ENCODE measurements at places on chromosomes 6 and 20. TPM values are rescaled to one million over a fixed set of nuclear protein-coding genes. Genes with fewer than 3 reads are reported as not detected.

ERVFRD-1 gene
- total RNA-seq, result not detected

PRELID3B gene
- 31.8 TPM for total RNA-seq

SHLD1 gene
- 5.8 TPM for total RNA-seq

RSPO4 gene
- total RNA-seq, result not detected

ISM1 gene
- 0.91 TPM for total RNA-seq

WFDC12 gene
- not detected for total RNA-seq

GGT7 gene
- 11.4 TPM for total RNA-seq

VEGFA gene
- total RNA-seq, result 195 TPM

DNA sequence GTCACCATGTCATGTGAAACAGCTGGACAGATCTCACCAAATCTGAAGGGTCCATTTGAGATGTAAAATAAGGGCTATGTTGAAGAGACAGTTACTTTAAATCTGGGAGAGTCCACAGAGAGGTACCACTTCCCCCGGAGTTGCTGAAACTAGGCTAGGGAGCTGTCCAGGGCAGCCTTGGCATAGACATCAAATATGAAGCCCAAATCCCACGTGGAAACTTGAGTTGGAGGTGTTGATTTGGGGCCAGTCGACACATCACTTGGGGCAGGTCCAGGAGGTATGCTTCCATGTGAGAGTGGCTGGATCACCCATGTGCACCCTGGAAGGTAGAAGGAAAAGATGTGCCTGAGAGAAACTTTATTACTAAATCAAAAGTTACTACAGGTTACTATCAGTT is 12.0 kb upstream of the SERPINB9 start:
- no peaks in the 10 kb centered on the region for H3K36me3 ChIP-seq
- no peaks in the 10 kb centered on the region for H3K27me3 ChIP-seq
- H3K4me1 ChIP-seq, result no peaks in the 10 kb centered on the region
- no peak overlapping the region for H3K4me3 ChIP-seq
- no peak overlapping the region for H3K27ac ChIP-seq
- no peak for DNase-seq

DNA sequence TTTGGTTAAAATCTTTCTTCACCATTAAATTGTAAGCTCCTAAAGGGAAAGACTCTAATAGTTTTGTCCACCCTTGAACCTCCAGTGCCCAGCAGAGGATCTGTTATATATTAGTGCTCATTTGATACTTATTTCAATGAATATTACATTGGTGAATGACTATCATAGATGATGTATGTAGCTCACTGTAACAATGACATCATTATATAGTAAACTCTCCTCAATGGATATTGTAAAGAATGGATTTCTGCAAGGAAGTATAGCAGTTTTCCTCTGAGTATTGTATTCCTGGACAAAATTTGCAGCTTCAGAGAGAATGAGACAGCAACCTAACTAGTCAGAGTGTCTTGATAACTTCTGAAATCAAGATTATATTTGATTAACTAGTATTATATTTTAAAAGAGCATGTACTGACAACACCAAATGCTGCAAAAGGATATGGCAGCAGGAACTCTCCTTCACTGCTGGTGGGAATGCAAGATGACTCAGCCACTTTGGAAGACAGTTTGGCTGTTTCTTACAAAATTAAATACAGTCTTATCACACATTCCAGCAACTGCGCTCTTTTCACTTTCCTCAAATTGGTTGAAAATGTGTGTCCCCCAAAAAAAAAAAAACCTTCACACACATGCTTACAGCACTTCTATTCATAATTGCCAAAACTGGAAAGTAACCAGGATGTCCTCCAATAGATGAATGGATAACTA is 189.8 kb upstream of the OPRM1 start:
- no peaks in the 10 kb centered on the region for H3K36me3 ChIP-seq
- DNase-seq, result no peak
- H3K27ac ChIP-seq, result no peak overlapping the region
- H3K4me1 ChIP-seq, result no peaks in the 10 kb centered on the region
- H3K27me3 ChIP-seq, result no peaks in the 10 kb centered on the region

DNA sequence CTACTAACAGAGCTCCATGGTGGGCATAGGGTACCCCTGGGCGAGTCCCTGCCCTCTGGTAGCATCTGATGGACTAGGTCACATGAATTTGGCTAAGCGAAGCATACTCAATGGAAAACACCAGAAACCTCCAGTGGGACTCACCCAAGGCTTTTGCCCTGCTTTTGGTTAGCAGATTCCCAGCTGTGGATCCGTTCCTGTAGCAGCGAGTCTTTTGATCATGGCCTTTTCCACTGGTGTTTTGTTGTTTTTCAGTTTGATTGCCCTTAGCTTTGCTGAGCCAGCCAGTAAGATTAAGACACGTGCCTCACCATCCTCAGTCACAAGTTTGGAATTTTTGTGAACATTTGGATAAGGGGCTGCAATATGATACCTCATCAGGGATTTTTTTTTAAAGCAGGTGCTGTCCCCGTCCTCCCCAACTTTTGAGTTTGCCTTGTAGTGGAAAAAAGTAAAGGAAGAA is 8.0 kb downstream of the TNFAIP3 start:
- DNase-seq, result no peak
- no peak overlapping the region for H3K27ac ChIP-seq
- no peak overlapping the region for H3K4me3 ChIP-seq
- no peaks in the 10 kb centered on the region for H3K27me3 ChIP-seq

DNA sequence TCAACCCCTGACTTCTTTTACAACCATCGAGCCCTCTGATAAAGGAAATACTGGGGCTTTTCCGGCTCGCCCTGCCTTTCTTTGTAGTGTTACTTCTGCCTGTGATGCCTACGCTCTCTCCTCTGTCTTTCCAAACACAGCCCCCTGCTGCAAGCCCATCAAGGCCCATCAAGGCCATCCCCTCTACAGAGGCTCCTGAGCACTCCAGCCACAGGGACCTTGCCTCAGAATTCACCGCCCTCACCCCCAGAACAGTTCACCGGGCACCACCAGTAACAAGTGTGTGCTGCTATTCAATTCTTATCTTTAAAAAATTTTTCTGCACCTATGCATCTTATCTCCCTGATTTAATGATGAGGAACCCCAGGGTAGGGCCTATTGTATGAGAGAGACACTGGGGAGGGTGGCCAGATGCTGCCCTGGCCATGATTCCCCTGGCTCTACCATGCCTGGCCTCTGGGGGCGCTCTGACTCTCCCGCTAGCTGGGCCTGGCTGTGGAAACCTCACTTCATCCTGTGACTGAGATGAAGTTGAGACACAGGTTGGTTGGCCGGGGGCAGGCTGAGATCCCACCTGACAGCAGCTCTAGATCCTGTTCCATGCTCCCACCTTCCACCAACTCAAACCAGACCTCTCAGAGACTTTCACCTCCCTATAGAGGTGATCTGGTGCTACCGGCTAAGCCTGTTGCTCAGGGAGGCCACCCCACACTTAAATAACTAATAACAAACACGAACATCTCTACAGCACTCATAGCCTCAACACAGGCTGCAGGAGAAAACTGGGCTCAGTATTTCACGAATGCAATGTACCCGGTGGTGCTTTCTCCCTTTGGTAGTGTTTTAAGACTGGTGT is 19.2 kb upstream of the GLP1R start:
- no peak overlapping the region for H3K4me3 ChIP-seq
- H3K27me3 ChIP-seq, result no peaks in the 10 kb centered on the region
- H3K36me3 ChIP-seq, result no peaks in the 10 kb centered on the region
- no peaks in the 10 kb centered on the region for H3K4me1 ChIP-seq
- H3K27ac ChIP-seq, result no peak overlapping the region

GRCh38 chr6:34223381-34223955 is 13.2 kb upstream of the HMGA1 start:
- no peaks in the 10 kb centered on the region for H3K36me3 ChIP-seq
- peak overlapping the region; percentile 99 for H3K27ac ChIP-seq
- H3K4me1 ChIP-seq, result peaks cover 12% of the 10 kb centered on the region
- H3K4me3 ChIP-seq, result peak overlapping the region; percentile 35
- no peaks in the 10 kb centered on the region for H3K27me3 ChIP-seq

GRCh38 chr6:112372226-112372806 is 25.2 kb downstream of the RFPL4B start:
- H3K27ac ChIP-seq, result no peak overlapping the region
- no peaks in the 10 kb centered on the region for H3K27me3 ChIP-seq
- no peak for DNase-seq
- H3K4me3 ChIP-seq, result no peak overlapping the region

DNA sequence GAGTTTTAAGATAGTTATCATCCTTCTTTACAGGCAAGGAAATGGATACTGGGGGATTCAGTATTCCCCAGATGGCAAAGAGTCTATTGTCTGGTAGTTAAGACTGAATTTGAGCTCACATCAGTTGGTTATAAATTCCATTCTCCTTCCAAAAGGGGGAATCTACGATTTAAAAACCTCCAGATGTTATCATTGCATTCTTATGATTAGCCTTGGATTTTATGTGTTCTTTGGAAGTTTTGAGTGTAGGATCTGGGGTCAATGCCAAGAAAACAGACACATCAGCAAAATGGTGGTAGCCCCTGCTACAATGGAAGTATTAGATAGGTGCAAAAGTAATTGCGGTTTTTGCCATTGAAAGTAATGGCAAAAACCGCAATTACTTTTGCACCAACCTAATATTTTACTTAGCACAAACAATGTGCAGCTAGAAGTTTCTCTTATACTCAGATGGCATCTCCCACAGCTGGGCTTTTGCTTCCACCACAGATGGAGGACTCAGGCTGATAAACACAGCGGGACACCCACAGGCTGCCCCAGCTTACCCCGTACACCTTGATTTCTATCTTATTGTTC is 168.2 kb upstream of the RIN2 start:
- no peaks in the 10 kb centered on the region for H3K27me3 ChIP-seq
- no peak overlapping the region for H3K4me3 ChIP-seq
- no peak overlapping the region for H3K27ac ChIP-seq
- no peaks in the 10 kb centered on the region for H3K36me3 ChIP-seq

DNA sequence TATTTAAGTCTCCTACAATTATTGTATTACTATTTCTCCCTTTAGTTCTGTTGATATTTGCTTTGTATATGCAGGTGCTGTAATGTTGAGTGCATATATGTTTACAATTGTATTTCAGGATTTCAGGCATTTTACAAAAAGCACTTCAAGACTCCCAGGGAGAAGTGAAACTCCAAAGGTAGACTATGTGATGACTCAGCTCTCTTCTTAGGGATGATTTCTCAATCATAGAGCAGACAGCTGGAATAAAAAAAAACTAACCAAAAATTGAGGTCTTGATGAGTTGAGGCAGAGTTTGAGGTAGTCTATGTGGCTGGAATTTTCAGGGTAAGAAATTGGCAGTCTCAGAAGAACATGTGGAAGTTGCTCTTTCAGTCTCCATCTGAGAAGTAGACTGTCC is 786.1 kb downstream of the TFAP2A start:
- H3K4me1 ChIP-seq, result no peaks in the 10 kb centered on the region
- H3K4me3 ChIP-seq, result no peak overlapping the region
- no peak overlapping the region for H3K27ac ChIP-seq
- no peaks in the 10 kb centered on the region for H3K27me3 ChIP-seq

GRCh38 chr6:37874726-37875125 is 55.2 kb downstream of the ZFAND3 start:
- H3K4me3 ChIP-seq, result no peak overlapping the region
- H3K27ac ChIP-seq, result no peak overlapping the region
- no peaks in the 10 kb centered on the region for H3K27me3 ChIP-seq
- H3K4me1 ChIP-seq, result peaks cover 51% of the 10 kb centered on the region

DNA sequence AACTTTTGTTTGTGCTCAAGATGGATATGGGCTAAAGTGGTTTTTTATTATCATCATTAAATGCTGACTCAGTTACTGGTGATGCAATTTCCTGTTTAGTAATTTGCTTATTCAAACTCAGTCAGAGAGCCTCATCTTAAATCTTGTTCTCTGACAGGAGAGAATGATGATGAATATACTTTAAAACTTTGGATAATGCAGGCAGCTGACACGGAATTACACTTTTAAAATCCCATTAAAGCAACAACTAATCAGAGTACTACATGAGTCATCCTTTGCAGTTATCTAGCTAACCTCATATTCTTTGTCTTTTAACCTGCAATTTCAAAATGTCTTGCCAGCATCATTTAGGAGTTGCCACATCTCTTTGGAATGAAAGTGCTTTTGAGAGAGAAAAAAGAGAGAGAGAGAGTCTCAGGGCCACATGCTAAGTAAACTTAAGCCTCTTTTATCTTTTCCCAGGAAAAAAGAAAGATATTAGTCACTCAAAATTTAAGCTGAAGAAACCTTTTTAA is 9.2 kb upstream of the C6orf141 start:
- H3K4me1 ChIP-seq, result no peaks in the 10 kb centered on the region
- H3K27me3 ChIP-seq, result no peaks in the 10 kb centered on the region
- H3K27ac ChIP-seq, result no peak overlapping the region
- DNase-seq, result no peak
- no peaks in the 10 kb centered on the region for H3K36me3 ChIP-seq

- no peak overlapping the region for H3K27ac ChIP-seq
- H3K4me1 ChIP-seq, result no peaks in the 10 kb centered on the region
- no peaks in the 10 kb centered on the region for H3K36me3 ChIP-seq
- H3K4me3 ChIP-seq, result no peak overlapping the region
- no peak for DNase-seq
- H3K27me3 ChIP-seq, result no peaks in the 10 kb centered on the region
Measured at GRCh38 chr6:15739867-15740266, 77.0 kb upstream of the DTNBP1 start.

DNA sequence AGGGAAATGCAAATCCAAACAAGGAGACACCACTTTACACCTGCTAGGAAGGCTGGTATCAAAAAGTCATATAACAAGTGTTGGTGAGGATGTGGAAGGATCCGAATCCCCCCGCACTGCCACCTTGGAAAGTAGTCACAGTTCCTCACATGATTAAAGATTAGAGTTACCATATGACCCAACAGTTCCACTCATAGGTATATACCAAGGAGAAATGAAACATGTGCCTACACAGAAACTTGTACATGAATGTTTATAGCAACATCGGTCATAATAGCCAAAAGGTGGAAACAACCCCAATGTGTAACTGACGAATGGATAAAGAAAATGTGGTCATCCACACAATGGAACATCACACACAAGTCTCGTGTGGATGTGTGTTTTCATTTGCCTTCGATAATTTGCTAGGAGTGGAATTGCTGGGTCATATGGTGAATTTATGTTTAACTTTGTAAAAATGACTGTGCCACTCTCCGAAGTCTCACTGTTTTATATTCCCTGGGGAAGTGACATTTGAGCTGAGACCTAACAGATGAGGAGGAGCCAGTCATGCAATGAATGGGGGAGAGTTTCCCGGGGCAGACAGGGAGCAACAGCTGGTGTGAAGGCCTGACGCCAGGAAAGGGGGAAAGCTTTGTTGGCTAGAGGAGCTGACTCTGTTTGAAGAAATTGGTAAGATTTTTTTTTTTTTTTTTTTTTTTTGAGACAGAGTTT is 125.9 kb upstream of the MLN start:
- H3K4me1 ChIP-seq, result no peaks in the 10 kb centered on the region
- no peaks in the 10 kb centered on the region for H3K27me3 ChIP-seq
- H3K4me3 ChIP-seq, result no peak overlapping the region

- H3K36me3 ChIP-seq, result no peaks in the 10 kb centered on the region
- H3K4me3 ChIP-seq, result peak overlapping the region; percentile 33
- H3K27me3 ChIP-seq, result peaks cover 69% of the 10 kb centered on the region
- no peak overlapping the region for H3K27ac ChIP-seq
Measured at GRCh38 chr6:159169557-159170332, 545 bp downstream of the FNDC1 start.

GRCh38 chr6:88775866-88776571 is 187.4 kb downstream of the RNGTT start:
- no peaks in the 10 kb centered on the region for H3K27me3 ChIP-seq
- H3K4me3 ChIP-seq, result no peak overlapping the region
- DNase-seq, result no peak
- no peak overlapping the region for H3K27ac ChIP-seq

GRCh38 chr20:60137657-60138245 is 179.5 kb downstream of the CDH26 start:
- H3K27me3 ChIP-seq, result no peaks in the 10 kb centered on the region
- DNase-seq, result no peak
- H3K4me1 ChIP-seq, result peaks cover 5% of the 10 kb centered on the region
- H3K4me3 ChIP-seq, result peak overlapping the region; percentile 47
- H3K36me3 ChIP-seq, result no peaks in the 10 kb centered on the region
